Activated CD4-positive, CD25-positive, alpha-beta regulatory T cell treated with anti-CD3 and anti-CD28 coated beads, Interleukin-2, amount 50 U/mL, for 72 hours (primary cell): ENCODE measurements at places on chromosomes 2 and 18.
A peak's percentile ranks its signal among the peaks of the same experiment; 100 is the strongest.

DNA sequence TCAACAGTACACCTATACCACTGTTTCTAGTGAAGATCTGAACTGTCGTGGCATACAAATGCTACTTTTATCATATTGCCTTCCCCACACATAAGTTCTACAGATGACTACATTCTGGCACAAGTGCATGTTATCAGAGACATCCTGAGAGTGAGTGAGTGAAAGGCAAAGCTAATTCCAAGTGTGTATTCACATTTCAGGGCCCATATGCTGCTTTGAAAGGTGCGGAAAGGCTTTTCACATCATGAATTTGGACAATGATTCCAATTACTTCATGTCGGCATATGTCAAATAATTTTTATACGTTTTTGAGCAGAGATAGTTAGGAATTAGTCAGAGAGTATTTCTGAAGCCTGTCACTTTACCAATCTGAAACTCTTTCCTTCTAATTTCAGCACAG lies 101.7 kb downstream of the GAREM1 start:
- DNase-seq = no peak

GRCh38 chr2:85712336-85712735 lies 18.2 kb downstream of the GNLY start:
- DNase-seq = no peak

- DNase-seq = peak; percentile 57
These were observed 20.7 kb downstream of the SCYGR8 start for GRCh38 chr2:227766373-227766883.

DNA sequence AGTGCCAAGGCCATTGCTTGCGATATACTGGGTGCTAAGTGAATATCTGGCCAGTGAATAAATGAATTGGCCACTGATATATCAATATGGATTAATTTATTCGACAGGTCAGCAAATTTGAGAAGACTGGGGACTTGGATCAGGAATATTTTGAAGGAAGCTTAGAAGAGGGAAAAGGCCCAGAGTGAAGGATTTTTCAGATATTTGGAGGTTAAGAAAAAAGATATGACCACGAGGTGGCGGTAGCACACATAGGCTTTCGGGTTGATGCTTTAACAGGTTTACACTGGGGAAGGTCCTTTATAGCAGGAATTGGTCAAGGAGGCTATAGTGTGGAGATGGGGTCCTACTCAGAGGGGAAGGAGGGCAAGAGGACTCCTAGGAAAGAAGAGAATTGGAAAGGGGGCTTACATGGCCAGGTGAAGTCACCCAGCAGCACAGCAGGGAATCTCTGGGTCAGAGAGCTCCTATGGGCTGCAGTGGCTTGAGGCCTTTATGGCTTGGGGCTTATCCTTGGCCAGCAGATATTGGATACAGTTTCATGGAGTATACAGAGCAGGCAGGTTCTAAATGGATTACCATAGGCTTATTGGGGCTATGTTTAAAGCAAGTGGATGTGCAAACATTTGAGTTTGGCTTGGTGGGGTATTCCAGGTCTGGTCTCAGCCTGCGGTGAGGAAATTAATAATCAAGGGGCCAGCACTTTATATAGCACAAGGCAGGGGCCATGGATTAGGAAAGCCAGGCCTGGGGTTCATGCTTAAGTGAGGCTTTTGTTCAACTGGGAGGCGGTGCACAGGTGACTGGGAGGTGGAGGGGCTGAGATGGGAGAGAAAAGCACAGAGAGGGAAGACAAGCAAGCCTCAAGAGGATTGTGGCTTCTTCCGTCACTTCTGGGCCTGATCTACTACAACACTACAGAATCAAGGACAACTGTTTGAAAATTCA lies 9.7 kb downstream of the IL1RN start:
- DNase-seq = peak; percentile 33

DNA sequence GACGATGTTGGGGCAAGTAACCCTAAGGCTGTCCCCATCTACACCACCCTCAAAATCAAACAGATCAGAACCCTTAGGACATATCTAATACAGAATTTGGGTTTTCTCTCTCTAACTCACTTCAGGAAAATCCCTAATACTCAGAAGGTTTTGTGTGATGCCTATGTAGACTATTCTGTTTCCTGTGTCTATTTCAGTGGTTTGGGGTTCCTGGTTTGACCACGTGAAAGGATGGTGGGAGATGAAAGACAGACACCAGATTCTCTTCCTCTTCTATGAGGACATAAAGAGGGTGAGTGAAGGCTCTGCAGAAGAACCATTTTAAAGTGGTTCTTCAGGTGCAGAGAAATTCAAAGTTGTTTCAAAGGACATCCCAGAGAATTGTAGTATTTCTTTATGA lies 16.3 kb downstream of the SULT1C2 start:
- DNase-seq = no peak

DNA sequence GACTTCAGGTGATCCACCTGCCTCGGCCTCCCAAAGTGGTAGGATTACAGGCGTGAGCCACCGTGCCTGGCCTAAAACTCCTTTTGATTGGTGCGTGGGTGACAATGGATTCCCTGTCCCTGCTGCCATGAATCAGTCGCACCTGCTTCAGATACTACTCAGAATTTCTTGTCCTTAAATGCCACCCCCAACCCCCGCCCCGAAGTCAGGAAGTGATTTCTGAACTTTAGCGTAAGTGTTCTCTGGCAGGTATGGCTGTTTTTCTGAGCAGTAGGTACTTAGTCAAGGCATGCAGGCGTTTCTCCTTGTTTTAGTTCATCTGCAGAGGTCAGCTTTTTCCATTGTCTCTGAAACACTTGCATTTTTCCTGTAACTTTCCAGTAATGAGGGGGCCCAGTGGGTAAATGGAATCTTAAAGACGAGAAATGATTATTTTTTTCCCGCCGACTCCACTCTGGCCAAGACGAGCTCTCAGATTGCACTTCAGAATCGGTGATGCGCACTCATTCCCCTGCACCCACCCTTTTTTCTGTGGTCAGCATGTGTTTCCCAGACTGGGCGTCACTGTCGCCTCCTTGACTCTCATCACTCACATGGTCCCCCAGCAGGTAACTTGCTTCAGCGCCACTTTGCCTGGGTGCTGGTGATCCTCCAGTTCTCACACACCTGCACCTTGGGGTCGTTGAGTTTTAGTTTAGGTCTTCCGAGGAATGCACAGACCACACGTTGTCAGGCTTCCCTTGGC lies 179.7 kb downstream of the GBX2 start:
- DNase-seq = no peak

DNA sequence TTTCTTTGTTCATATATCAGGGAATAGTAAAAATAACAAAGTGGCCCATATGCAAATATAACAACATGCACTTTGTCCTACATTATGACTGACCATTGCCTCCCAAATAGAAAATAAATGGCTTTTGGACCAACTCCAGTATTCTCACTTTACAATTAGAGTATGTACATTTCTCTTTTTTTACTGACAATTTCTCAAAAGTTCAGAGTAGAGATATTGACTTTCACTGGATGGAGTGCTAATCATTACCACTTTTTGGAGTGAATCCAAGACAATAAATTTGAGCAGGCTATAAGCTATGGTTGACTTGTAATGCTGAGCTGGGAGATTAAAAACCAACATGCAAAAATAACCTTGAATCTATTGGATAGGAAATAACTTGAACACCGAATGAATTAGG lies 987.4 kb downstream of the SUCLG1 start:
- no peak for DNase-seq

- no peak for DNase-seq
These were observed 27.8 kb upstream of the TBR1 start for GRCh38 chr2:161388146-161388779.

DNA sequence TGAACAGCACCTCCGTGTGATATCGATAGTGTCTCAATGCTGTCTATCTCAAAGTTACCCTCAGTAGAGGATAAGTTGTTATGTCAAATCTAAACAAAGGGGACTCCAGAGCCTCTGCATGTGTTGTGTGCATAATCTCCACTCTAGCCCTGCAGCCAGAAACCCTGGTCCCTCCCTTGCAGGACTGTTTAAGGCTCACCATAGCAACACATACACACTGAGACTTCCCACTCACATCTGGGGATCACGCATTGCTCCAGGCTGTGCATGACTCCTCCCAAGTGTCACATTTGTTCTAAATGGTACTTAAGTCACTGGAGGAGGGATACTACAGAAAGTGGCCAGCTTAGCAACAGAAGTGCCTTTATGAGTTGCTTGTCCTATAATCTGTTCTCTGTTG lies 258.6 kb upstream of the CRIM1 start:
- DNase-seq = no peak

- no peak for DNase-seq
These were observed 633 bp downstream of the MALT1 start for GRCh38 chr18:58671632-58672564.

- no peak for DNase-seq
These were observed 5.6 kb downstream of the LRRTM1 start for GRCh38 chr2:80298954-80299353.

DNA sequence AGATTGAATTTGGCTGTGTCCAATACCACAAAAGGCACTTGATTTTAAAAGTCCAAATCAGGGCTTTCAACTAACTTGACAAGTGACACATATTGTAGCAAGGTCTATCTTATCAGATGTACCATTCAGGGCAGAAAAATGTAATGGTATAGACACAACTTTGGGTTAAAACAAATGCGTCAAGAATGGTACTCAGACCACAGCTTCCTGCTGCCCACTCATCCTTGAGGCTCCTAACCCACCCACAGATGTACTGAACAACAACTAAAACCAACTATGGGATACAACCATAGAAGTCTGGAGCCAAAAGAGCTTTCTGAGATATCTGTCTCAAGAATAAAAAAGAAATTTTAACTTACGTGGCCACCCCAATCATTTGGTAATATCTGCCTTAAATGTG lies 105.2 kb downstream of the RBM43 start:
- no peak for DNase-seq

DNA sequence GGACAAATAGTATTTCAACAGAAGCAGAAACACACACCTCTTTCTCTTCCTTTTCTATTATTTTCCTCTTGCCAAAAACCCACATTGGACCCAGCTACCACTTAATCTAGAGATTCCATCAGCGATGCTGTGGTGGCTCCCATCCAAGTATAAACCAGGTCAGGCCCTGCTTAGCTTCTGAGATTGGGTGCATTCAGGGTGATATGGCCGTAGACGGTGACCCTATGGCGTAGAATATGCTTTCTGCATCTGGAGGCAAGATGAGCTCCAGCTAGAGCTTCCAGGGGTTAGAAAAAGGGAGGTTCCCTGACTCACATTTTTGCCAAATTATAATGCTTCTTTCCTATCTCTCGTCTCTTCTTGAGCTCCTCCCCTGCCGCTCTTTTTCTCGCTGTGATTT lies 66.5 kb downstream of the TNP1 start:
- no peak for DNase-seq

- no peak for DNase-seq
These were observed 9.1 kb downstream of the CAB39 start for GRCh38 chr2:230721712-230722111.
